GM12891 (cell line): ENCODE measurements at places on chromosomes 7 and 10.

- DNase-seq = no peak
These were observed 28.7 kb upstream of the TNS3 start for GRCh38 chr7:47610506-47611044.

GRCh38 chr10:14588084-14588937 is 186.4 kb downstream of the FAM107B start:
- DNase-seq = no peak

DNA sequence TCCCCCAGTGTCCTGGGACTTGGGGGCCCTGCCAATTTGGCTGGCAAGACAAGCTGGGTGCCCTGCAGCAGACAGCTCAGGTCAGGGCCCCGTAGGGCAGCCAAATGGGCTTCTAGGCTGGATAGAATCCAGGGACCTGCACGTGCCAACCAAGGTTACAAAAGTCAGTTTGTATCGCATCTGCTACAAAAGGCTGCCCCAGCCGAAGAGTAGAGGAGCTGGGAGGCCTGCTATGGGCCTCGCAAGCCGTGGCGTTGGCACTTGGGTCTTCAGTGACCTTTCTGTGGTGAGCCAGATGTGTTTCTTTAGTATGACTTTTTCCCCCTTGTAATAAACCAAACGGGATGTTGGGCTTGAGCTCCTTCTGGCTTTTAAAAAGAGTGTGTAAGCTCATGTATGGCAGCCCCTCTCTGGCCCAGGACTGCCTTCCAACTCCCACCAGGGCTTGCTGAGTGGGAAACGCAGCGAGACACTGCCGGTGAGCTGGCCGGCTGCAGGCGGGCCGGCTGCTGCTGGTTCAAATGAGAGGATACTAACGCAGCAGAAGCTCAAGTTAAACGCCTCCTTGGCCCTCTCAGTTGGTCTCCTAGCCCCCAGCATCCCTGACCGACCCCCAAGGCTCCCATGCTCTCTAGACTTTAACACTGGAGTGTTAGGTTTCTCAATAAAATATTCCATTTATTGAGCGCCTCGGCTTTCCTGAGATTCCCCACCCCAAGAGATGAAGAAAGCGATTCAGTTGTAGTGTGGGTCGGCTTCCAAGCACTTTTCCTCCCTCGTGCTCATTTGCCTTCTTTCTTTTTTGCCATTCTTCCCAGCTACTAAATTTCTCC is 3.1 kb upstream of the HOXA10 start:
- DNase-seq = no peak

DNA sequence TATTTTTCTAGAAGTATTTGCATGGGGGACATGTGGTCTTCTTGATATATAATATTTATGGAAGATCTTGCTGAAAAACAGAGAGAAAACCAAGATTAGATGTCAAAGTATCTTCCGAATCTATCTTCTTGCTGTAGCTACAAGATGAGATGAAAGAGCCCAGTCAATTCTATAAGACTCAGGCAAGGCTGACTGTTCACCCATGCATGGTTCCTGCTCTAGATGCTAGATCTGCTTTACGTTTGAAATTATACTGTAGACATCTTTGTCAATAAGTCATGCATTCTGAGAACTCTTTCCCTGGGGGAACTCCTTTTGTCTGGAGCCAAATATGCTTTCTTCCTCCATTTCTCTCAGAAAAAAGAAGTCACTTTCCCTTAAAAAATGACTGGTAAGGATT is 1292.0 kb downstream of the XPNPEP1 start:
- DNase-seq = peak; percentile 2

GRCh38 chr10:10919976-10920375 is 97.7 kb upstream of the CELF2 start:
- DNase-seq = no peak

GRCh38 chr10:46018453-46019176 is 11.8 kb downstream of the NCOA4 start:
- DNase-seq = no peak

DNA sequence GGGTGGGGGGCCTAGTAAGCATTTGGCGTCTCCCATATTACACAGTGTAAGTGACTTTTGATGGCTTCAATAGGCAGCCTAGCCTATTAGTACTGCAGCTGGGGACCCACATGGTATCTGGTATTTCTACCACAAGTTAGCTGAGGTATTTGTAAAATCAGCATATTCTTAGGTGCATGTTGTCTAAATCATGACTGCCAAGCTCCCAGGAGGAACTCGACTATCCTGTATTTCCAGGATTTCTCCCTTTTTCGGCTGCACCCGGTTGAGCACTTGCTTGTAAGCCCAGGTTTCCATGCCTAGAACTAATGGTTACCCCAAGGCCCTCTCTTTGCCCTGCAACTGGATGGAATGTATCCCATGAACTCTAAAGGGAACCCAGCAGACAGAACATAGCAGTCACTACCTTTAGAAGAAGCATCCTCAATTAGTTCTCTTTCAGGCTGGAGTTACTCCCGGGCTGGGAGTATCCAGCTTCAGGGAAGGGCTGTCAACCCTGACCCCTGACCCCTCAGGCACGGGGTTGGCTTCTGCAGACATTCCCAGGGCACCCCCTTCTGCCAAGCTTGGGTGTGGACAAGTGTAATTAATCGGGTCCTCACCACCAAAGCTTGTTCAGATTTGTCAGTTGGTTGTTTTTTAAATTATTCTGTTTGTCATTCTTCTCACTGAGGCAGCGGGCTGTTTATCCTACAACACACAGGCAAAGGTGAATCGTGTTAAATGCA is 90.3 kb upstream of the PARD3 start:
- DNase-seq = no peak

DNA sequence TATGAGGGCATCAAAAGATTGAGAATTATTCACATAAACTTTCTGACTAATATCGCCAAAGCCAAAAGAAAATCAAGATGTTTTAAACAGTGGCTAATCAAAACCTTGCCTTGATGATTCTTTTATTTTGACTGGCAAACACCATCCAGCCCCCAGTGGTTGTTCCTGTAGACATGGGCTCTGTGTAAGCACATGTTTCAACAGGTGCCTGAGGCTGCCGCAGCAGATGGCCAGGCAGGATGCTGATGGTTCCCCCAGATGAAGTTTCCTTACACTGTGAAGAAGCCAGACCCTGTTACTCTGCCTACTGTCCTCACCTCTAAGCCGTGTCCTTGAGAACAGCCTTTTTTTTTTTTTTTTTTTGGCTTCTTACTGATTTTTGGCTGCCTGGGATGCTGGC is 146.5 kb downstream of the RAB11FIP2 start:
- no peak for DNase-seq

DNA sequence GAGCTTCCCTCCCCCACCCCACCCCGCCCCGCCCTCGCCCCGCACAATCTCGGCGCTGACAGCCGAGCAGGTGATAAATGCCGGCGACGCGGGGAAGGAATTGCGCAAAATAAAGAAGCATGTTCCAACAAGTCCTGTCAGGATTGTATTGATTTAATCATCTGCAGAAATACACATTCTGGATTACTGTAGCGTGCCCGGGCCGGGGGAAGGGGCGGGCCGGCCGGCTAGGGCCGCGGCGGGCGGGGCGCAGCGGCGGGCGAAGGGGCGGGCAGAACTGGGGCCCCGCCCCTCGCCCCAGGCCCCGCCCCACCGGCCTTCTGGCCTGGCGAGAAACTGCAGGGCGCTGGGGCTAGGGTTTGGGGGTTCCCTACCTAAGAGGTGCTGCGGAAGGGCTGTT is 88.9 kb upstream of the PAX2 start:
- no peak for DNase-seq

DNA sequence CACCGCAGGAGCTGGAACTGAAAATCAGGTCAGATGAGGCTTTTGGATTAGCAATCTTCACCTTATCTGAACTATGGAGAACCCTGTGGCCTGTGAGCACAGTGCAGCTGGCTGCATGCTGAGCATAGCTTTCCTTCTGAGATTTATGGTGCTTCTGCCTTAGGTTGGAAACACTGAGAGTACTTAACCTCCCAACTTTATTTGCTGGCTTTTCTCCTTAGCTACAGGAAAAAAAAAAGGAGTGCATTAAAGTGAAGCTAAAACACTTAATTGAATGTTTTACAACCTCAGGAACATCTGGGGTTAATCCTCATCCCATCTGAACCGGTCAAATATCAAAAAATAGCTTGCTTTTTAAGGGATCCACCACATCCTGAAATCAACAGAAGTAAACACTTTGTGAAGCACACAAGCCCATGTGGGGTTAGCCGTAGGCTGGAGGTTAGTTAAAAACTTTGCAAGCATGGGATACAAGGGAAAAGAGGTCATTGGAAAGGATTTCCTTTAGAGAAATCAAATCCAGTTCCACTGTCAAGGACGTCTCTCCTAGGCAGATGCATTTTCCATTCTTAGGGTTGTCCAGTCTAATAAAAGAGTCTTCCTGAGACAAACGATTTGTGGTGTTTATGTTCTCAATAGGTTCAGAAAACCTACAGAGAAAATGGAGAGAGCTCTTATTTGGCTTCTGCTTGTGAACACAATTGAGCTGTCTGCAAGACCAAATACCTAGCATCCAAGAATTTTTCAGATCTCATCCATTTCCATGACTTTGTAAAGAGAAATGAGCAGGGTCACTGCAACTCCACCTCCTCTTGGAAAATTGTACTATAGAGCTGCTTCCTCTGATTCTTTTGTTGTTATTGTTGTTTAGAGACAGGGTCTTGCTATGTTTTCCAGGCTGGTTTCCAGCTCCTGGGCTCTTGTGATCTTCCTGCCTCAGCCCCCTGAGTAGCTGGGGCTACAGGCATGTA is 470.4 kb upstream of the IGFBP3 start:
- DNase-seq = no peak

DNA sequence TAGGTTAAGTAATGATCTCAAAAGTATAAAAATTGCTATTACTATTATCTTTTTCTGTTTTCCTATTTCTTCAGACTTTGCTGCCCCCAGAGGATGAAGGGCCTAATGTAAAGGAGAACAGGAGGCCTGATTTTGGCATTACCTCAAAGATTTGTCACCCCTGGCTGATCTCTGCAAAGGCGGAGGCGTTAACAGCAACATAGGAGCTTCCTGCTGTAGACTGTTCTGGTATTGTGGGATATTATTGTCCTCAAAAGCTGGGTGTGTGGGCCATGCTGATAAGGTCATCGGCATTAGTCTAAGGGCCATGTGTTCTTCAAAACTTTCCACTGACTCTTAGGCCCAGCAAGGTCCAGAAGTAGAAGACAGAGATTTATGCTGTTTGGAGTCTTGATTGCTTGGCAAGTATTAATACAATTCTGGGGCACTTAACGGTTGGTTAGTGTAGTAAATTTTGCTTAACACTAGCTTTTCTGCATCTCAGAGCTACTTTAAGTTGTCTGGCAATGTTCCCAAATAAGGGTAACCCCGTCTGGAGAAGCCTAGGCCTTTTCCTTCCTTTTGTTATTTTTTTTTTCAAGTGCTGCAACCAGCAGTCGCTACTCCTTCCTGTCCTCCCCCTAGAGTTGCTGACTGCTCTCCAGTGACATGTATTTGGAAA is 14.0 kb upstream of the ENTPD1 start:
- no peak for DNase-seq

- DNase-seq = no peak
These were observed 4.8 kb upstream of the PILRB start for GRCh38 chr7:100352984-100353684.

GRCh38 chr10:124213471-124213870 is 120.1 kb upstream of the CHST15 start:
- DNase-seq = no peak

DNA sequence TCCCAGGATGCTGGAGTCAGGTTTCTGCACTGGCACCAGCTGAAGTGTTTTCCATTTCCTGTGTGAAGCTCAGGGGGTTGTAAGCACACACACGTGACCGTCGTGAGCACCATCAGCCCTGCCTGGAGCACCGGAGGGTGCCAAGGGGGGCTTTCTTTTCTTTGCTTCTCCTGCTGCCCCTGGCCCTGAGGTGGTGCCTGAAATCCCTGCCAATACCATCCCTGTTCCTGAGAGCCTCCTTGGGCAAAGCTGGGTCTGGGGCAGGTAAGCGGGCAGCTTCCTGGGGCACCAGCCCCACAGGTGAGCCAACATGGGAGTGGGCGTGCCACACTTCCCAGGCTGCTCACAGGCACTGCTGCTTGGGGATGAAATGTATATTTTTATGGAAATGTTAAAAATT is 593.6 kb downstream of the DNAJB6 start:
- no peak for DNase-seq

DNA sequence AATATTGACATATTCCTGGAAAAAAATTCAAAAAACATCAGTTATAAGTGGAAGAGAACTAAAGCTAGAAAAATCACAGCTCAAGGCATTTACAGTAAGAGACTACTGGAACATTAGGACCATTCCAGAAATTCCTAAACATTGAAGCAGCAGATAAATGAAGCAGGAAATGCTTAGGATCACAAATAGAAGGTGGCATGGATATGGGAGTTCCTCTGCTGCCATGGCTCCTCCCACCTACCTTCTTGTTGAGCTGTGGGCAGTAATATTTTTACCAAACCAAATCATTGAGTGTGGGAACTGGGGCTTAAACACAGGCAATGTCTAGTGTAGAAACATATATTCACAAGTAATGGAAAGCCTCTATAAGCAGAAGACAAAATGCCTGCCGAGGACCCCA is 292.8 kb downstream of the ANKRD7 start:
- no peak for DNase-seq

DNA sequence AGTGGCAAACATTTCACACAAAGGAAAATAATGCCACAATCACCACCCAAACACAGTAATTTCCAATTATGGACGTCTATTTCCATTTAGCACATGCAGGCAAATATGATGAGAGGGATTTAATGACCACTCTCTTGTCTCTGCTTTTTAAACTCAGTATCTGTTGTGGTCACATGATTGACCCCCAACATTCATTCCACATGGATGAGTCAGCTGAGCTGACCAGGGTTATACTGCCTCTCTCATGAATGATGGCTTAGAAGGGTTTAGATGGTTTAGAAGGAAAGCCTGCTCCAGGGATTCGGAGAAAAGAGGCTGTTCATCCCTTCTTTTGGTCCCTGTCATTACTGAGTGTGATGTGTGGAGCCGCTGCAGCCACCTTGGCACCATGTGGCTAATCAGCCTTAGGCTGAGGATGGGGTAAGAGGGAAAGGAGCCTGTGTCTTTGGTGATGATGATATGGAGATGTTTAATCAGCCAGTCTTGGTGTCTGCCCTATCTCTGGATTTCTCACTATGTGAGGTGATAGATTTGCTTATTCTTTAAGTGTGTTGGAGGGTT is 38.2 kb upstream of the JAKMIP3 start:
- no peak for DNase-seq

GRCh38 chr7:26070290-26070689 is 81.7 kb upstream of the NFE2L3 start:
- DNase-seq = no peak

DNA sequence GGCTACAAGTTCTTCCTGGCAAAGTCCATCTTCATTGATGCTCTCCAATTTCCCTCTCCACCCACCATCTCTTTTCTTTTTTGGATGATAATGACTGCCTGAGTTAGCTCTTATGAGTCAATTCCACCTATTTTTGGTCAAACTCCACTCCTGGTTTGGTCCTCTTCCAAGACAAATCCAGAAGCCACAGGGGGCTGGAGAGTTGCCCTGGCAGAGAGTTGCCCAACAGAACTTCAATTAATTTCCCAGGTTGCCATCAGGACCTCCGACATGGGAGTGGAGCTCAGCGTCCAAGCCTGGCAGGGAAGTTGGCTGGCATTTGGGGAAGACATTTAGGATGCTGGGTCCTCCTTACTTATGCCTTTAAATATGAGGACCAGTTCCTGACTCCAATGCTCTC is 29.2 kb upstream of the KCNMA1 start:
- no peak for DNase-seq
